ENCODE measurements at places on chromosomes 13 and 19. TPM values are rescaled to one million over a fixed set of nuclear protein-coding genes. Genes with fewer than 3 reads are reported as not detected.

Gene PEAK3
- 0.05 TPM for polyA plus RNA-seq

- DNase-seq = no peak
These were observed 266.8 kb downstream of the PCDH20 start for GRCh38 chr13:61148691-61149315.

Gene NLRP11
- polyA plus RNA-seq = not detected

- no peak for DNase-seq
These were observed 137.3 kb downstream of the KCTD15 start for GRCh38 chr19:33933931-33934330.

DNA sequence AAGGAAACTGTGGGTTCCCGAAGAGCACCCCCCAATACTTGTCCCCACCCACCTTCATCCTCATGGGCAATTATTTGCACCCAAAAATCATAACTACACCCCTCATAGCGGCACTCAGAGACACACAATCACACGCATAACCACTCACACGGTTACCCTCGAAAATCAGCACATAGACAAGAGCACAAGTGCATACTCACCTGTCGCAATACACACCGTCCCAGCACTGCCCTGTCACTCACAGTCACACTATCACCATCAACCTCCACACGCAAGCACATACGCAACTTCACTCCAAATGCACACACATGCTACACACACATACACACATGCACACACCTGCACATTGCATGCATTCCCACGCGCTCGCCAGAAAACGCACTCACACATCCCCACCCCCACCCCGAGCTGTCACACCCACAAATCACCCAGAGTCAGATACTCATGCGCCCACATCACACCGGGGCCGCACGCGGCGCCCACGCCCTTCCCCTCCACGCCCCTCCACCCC is 535 bp downstream of the COL5A3 start:
- DNase-seq = no peak

Gene ZNF540
- 1.9 TPM for polyA plus RNA-seq

DNA sequence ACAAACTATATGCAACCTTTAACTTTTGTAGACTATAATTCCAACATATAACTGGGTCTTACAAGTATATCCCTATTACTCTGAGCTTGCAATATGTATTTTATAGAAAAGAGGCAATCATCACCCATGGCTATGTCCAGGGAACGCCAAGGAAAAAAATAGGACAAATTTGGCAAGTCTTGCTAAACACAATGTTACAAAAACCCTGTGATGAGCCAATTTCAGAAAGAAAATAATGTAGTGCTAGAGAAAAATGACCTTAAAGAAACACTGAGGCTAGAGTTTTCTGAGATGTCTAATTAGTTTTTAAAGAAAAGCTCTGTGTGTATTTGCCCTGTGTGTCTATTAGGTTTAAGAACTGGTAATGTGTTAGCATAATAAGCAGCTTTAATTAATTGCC is 68.0 kb upstream of the FREM2 start:
- DNase-seq = no peak

Gene PRR12
- 17.4 TPM for polyA plus RNA-seq

DNA sequence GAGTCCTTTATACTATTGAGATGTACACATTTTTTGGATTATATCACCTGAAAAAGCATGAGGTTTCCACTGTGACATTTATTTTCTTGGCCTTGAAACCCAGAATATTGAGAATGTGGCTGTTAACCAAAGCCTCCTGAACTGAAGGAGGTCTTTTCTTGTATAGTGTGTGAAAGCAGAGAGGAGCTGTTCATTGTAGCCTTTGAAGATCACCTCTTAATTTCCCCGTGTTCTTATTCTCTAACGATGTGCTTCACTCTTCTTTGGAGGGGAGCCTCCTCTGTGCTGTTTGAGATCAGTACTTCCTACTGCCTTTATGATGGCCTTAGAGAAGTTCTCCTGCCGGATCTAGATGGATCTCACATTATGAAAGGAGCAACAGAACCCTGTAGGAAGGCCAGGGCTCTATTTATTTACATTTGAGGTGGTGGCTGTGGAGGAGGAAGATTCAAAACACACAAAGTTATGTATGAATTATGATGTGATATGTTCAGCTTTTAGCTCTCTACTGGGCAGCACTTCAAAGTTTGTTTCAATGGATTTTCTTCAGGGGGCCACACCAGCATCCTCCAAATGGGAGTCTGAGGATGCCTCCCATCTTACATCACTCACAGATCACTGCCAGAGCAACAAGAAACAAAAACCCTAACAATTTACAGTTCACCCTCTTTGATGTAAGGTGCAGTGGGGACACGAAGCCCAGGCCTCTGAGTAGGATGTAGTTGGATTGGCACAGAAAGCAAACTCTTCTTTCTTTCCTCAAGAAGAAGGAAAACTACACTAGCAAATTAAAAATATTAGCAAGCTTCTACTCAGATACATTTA is 322.3 kb downstream of the DLEU7 start:
- no peak for DNase-seq

Gene KLK8
- polyA plus RNA-seq = not detected

Gene SHC2
- 32.9 TPM for polyA plus RNA-seq

GRCh38 chr13:94020833-94021232 is 458.6 kb downstream of the DCT start:
- DNase-seq = no peak

Gene CRX
- 0.05 TPM for polyA plus RNA-seq

Gene ASPDH
- 1.4 TPM for polyA plus RNA-seq

- DNase-seq = no peak
These were observed 2758.2 kb downstream of the PCDH9 start for GRCh38 chr13:64471916-64472315.

DNA sequence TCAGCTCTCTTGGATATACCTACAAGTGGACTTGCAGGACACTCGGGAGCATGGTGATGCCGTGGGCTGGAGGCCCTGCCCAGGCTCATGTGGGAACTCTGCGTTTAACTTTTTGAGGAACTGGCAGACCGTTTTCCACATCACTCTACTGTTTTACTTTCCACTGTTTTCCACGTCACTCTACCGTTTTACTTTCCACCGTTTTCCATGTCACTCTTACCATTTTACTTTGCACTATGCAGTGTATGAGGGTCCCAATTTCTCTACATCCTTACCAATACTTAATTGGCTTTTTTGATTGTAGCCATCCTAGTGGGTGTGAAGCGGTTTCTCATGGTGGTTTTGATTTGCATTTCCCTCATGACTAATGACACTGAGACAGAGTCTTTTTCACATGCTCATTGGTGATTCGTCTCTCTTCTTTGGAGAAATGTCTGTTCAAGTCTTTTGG is 40.5 kb downstream of the GATAD2A start:
- DNase-seq = no peak

- DNase-seq = no peak
These were observed 29.3 kb upstream of the ATP1A3 start for GRCh38 chr19:42023121-42023942.

DNA sequence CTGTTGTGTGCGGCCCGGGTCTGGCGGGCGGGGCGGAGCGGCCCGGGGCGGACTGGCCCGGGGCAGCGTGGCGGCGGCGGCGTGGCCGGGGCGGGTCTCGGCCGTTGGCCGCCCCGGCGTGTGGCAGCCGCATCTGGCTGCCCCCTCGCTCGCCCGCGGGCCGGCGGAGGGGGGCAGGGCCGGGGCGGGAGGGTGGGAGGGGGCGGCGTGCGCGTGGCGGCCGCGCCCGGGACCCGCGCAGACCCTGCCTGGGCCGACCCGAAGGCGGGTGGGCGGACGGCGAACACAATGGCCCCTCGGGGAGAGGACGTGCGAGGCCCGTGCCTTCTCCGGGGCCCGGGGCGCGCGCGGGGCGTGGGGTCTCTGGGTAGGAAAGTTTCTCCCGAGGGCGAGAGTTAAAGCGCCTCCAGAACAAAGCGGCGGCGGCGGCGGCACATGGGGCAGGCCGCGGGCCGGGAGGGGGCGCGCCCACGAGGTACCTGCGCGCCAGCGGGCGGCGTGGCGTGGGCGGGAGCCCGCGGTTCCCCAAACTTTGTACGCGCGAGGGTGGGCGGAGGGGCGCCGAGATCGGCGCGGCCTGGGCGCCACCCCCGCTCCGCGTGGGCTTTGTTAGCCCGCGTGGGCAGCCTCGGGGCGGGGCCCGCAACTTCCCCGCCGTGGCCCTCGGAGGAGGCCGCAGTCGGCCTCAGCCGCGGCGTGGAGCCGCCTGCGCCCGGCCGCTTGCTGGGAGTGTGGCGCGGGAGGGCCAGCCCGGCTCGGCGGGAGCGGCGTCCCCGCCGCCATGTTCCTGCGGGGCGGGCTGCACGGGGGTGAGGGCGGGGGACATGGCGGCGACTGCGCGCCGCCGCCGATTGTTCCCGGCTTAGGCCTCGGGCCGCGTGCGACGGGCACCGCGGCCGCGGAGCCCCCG is 764 bp downstream of the MIR17HG start:
- DNase-seq = no peak

- DNase-seq = no peak
These were observed 460 bp upstream of the ZNF155 start for GRCh38 chr19:43983544-43983911.

Data from forelimb muscle (tissue), 1 donor.